CD4-positive, alpha-beta T cell (primary cell): ENCODE measurements at places on chromosomes 13 and 19.

GRCh38 chr13:110393761-110394160 lies 86.7 kb downstream of the COL4A2 start:
- DNase-seq = no peak

DNA sequence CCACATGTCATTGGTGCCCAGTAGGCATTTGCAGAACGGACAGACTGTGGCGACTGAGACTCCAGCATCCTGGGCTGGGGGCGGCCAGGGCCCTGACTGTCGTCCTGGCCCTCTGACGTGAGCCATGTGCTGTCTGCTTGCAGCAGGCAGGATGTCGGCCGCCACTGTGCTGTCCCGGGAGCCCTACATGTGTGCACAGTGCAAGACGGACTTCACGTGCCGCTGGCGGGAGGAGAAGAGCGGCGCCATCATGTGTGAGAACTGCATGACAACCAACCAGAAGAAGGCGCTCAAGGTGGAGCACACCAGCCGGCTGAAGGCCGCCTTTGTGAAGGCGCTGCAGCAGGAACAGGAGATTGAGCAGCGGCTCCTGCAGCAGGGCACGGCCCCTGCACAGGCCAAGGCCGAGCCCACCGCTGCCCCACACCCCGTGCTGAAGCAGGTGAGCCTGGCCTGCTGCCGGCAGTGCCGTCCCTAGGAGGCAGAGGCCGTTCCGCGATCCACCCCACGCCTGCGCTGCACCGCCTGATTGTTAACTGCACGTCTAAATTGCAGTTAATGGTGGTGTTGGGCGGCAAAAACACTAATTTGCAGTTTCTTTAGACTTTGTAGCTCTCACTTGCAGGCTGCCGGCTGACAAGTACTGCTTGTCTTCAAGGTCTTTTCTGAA lies 14.2 kb downstream of the TSSK6 start:
- no peak for DNase-seq

- DNase-seq = no peak
Measured at GRCh38 chr13:109384491-109385241, 401.7 kb downstream of the IRS2 start.

GRCh38 chr19:53504885-53505284 lies 33.1 kb upstream of the ZNF331 start:
- DNase-seq = no peak

GRCh38 chr19:3381701-3382372 lies 15.5 kb downstream of the NFIC start:
- DNase-seq = no peak

- DNase-seq = no peak
Measured at GRCh38 chr19:4693471-4694121, 23.5 kb upstream of the MYDGF start.
